Foreskin keratinocyte (primary cell): ENCODE measurements at places on chromosomes 2 and 18. TPM values are rescaled to one million over a fixed set of nuclear protein-coding genes. Genes with fewer than 3 reads are reported as not detected.

The DSEL gene
- 4.3 and 5.0 TPM in 2 replicates for total RNA-seq

The TRIM43 gene
- not detected in 2 replicates for total RNA-seq

The LYPD1 gene
- total RNA-seq, result not detected in 2 replicates

The HAAO gene
- total RNA-seq, result 0.48 and 0.56 TPM in 2 replicates

The XIRP2 gene
- not detected in 2 replicates for total RNA-seq
